Stimulated activated CD4-positive, alpha-beta T cell treated with anti-CD3 and anti-CD28 coated beads, Interleukin-15, amount 100 ng/mL, for 1 hour (primary cell): ENCODE measurements at places on chromosomes 6 and 20.

GRCh38 chr6:225121-225721 lies 67.1 kb upstream of the DUSP22 start:
- DNase-seq = peak; percentile 26

GRCh38 chr6:56643379-56644089 lies 845 bp upstream of the DST start:
- no peak for DNase-seq

- no peak for DNase-seq
Observed at GRCh38 chr6:138736640-138737039, 36.9 kb upstream of the CCDC28A start.

DNA sequence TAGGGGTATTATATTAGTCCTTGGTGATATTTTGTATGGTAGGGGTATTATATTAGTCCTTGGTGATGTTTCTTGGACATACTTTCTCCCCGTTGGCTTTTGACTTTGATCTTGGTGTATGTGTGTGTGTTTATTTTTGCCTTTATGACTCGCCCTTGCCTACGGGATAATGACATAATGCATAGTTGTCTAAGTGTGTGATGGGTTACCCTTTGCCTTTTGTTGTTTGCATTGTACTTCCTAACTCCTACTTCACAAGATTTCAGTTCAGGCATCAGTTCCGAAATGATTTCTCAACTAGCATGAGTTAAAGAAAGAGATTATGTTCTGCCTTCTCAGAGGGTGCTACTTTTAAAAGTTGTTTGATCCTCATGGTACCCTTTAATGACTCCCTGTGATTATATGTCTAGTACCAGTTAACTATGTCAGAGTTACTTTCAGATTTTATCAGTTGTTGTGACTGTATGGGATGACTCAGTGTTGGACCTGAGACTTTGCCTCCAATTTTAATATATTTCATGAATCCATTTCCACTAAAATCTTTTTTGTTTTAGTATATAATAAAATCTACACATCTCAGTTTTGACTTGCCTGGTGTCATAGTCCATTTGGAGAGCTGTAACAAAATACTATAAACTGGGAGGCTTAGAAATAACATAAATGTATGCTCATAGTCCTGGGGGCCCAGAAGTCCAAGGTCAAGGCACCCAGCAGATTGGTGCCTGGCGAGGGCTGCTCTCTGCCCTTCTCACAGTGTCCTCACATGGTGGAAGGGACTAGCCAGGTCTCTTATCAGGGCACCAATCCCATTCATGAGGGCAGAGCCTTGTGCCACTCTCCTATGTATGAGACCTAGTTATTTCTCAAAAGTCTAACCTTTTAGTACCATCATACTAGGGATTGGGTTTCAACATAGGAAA lies 34.1 kb downstream of the CDYL start:
- no peak for DNase-seq

DNA sequence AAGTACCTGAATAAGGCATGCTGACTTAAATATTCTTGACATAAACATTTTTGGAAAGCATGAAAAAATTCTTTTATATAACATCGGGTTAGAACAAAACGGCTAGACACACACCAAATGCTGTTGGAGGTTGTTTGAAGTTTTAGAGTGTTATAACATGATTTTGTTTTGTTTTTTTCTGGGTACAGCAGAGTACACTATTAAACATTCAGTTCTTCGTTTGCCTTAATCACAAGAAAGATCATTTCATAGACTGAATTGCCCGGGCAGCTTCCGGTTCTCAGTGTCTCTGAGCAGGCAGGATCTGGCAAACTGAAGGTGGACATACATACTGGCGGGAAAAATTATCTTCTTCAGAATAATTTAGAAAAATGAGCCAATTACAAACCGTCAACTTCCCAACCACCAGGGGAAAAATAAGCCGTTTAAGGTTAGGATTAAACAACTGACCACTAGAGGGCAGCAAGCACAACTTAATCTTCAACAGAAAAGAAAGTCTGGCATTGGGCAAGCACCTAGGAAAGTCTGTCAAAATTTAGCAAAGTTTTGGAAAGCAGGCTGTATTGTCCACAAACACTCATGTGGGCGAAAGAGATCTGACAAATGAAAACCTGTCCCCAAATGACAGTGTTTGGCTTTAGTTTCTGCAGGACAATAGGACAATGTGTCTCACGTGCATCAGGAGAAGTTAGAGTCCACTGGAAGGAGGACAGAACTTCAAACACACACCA lies 15.0 kb downstream of the ZNF217 start:
- DNase-seq = no peak

- no peak for DNase-seq
Observed at GRCh38 chr20:2386516-2387179, 5.9 kb downstream of the TGM6 start.

- DNase-seq = no peak
Observed at GRCh38 chr20:61442075-61442670, 190.1 kb downstream of the CDH4 start.

GRCh38 chr6:5181510-5182317 lies 79.0 kb downstream of the LYRM4 start:
- no peak for DNase-seq

GRCh38 chr6:36627801-36628246 lies 33.7 kb downstream of the SRSF3 start:
- no peak for DNase-seq

DNA sequence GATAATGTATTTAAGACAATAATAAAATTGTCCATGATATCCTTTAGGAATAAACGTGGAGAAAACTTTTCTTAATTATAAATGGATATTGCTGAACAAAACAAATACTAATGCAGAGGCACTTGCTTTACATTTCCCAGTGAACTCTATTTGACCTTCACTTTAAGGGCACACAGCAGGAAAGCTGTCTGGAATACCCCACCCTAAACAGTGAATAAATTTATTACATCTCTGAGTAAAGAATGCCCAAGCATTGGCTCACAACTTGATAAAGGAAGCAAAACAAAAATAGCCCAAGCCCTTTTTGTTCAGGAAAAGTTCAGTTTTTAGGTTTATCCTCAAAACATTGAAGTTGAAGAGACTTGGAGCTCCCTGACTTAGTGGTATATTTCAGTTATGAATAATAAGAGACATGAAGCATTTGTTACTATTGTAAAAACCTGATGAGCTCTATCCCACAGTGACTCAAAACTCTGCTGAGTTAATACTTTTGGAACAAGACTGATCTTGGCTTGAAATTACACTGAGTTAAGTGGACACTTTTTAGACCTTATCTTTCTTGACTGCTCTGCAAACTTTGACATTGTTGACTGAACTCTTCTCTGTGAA lies 353.9 kb downstream of the BCKDHB start:
- no peak for DNase-seq

DNA sequence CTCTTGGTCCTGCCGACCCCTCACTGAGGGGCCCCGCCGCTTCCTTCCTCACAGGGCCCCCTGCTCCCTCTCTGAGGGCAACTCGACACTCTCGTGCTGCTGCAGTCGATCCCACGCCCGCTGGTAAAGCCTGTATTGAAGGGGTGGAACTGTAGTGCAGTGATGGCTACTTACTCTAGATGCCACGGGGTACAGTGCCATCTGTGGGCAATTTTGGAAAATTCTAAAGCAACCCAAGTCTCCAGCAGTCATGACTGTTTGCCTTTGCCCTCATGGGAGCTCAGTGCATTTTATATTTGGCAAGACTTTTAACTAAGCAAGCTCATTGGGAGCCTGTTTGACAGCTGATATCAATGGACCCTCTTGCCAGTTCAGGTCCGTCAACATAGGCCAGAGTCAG lies 6.5 kb upstream of the C6orf136 start:
- DNase-seq = no peak

DNA sequence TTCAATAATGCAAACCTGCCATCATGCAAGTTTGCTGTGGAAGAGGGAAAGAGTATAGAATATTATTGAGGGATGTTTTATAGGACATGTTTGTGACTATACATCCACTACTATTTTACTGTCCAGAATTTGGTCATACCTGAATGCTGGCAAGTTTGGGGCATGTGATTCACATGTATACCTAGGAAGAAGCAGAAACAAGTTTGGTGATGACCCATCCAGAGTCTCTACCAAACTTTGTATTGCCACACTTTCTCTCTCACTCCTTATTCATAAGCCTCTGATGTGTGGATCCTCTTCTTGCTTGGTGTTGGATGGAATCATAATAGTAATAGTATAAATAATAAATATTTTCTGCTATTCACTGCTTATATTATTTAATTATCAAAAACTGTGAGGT lies 108.5 kb upstream of the FLRT3 start:
- no peak for DNase-seq

DNA sequence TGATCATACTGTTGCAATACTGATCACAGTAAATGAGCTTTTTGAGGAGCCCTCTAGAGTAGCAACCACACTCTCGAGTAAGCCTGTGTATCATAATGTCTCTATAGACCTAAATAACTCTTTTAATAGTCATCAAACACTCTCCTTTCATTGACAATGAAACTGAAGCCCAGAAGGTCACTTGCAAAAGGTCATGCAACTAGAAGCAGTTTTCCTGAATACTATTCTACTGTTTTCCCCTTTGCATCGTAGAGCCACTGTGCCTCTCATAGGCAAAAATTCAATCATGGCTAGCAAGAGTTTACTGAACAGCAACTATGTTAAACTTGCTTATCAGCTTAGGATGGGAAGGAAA lies 105.3 kb downstream of the HIVEP2 start:
- no peak for DNase-seq

GRCh38 chr6:130928158-130928912 lies 101.1 kb downstream of the SMLR1 start:
- no peak for DNase-seq

GRCh38 chr6:14986370-14986769 lies 259.5 kb upstream of the JARID2 start:
- no peak for DNase-seq

GRCh38 chr6:112883095-112883494 lies 536.0 kb downstream of the RFPL4B start:
- no peak for DNase-seq

- no peak for DNase-seq
Observed at GRCh38 chr20:12455148-12455547, 537.5 kb downstream of the BTBD3 start.

DNA sequence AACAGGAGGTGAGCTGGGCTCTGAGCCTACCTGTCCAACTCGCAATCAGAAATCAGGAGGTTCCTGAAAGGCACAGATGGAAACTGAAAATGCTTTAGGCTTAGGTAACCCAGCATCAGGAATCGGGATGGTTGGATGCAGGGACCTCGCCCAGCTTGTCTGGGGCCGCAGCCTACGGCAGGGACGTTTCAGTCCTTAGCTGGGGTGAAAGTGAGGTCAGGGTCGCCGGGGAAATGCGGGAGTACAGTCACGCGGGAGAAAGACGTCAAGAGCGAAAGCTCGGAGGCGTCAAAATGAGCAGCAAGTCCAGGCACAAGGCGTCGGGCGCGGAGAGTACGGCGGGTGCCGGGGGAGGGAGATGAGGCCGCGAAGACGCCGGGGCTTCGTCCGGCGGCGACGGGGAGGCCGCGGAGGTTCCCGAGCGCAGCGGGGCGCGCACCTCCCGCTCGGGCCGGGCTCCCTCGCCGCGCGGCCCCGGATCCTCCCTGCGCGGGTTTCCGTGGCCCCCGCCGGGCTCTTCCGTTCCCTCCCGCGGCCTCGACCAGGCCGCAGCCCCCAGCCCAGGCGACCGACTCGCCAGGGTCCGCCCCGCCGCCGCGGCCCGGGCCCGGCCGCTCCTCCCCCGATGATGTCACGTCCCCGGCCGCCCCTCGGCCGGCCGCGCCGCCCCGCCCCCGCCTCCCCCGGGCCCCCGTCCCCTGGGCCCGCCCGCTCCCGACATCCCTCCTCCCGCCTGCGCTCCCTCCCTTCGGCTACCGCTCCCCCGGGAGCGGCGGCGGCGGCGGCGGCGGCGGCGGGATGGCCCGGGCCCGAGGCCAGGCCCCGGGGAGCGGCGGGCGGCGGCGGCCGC lies at the start of gene EBF4:
Gene EBF4, plus strand, starts transcription at position 745 of the 850 bp plus-strand sequence. CDS start 866 bp downstream, outside the sequence.
- no peak for DNase-seq

DNA sequence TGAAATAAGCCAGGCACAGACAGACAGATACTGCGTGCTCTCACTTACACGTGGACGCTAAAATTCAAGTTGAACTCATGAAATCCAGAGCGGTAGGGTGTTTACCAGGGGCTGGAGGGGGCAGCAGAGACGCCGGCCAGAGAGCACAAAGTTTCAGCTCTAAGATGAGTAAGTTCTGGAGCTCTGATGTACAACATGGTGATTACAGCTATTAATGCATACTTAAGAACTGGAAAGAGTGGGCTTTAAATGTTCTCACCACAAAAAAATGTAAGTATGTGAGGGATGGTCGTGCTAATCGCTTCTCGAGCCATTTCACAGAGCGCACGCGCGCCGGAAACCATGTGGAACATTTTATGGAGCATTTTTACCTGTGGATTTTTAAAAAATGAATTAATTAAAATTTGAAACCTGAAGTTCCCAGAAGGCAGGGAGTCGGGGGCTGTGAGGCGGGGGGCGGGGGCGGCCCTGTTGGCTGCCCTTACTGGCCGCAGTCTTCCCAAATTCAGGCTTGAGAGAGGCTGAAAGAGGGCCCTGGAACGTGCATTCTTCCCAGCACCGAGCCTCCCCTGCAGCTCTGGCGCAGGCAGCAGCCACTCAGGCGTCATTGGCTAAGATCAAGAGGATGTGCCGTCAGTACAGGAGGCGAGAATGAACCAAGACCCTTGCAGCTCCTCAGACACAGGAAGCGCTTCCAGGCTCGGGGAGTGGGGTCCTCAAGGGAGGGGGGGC lies 8.5 kb upstream of the SLCO4A1 start:
- no peak for DNase-seq

GRCh38 chr20:59422872-59423544 lies 122.6 kb downstream of the EDN3 start:
- DNase-seq = no peak

GRCh38 chr6:89818977-89819335 lies 638 bp downstream of the MDN1 start:
- DNase-seq = no peak

GRCh38 chr6:68738039-68738438 lies 103.0 kb downstream of the ADGRB3 start:
- DNase-seq = no peak

DNA sequence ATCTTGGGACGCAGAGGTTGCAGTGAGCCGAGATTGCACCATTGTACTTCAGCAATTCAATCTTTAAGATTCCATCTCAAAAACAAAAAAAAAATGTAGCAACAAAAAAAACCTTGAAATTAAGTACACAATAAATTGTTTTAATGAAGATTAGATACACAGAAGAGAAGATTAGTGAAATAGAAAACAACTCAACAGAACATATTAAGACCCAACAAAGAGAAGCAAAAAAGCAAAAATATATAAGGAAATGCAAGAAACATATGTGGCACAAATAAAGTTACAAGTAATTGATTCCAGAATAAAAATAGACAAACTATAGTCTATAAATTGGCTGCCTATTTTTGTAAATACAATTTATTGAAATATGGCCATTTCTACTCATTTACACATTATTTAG lies 445.2 kb downstream of the EPM2A start:
- DNase-seq = no peak
